ENCODE measurements at places on chromosomes 5 and 9.

- DNase-seq = no peak
Measured at GRCh38 chr9:90020276-90020871, 415.6 kb downstream of the GADD45G start.

- DNase-seq = no peak
Measured at GRCh38 chr5:159331093-159331973, 1.0 kb upstream of the IL12B start.

DNA sequence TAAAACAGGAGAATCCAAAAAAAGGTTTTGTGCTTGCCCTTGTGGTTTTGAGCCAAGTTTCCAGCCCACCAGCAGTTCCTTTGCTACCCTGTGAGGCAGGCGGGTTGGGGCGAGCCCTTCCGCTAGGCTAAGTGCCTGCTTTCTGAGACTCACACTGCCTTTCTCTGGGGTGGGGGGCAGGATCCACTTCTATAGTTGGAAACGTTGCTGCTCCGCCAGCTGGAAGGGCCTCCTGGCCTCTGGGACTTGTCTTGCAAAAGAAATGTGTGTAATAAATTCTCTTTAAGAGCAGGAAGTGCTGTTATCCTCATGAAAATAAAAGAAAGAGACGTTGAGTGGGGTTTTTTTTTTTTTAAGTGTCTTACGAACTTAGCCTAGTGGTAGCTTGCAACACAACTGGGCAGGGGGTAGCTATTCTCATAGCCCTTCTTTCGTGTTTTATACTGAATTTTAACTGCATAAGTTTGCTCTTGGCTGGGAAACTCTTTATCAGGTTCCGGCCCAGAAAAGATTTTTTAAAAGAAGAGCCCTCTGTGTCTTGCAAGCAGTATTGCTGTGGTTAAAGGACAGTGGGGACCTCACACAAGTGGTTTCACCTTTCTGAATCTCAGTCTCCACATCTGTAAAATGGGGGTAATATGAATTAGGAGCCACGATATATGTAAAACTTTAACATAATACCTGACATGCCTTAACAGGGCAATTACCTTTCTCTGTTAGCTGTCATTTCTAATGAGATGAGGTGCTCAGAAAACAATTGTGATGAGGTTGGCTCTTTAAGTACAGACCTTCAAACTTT lies 19.8 kb downstream of the JADE2 start:
- DNase-seq = no peak

- no peak for DNase-seq
Measured at GRCh38 chr5:67338421-67338820, 141.8 kb upstream of the CD180 start.

DNA sequence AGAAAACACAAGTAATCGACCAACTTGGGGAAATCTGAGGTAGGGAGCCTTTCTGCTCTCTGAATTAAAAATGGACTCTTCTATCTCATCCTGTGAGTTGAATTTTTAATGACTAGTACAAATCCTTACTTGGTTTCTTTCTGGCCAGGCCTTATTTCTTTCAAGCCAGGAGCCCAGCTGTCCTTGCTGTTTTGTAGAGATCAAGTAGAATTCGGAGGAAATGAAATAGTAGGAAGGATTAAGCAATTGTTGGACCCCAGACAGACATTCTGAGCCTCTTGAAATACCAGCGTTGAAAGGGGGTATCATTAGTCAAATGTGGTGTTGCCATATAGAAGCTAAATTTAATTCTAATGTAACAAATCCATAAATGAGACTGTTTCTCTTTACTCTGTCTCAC lies 53.7 kb upstream of the SMIM15 start:
- no peak for DNase-seq

DNA sequence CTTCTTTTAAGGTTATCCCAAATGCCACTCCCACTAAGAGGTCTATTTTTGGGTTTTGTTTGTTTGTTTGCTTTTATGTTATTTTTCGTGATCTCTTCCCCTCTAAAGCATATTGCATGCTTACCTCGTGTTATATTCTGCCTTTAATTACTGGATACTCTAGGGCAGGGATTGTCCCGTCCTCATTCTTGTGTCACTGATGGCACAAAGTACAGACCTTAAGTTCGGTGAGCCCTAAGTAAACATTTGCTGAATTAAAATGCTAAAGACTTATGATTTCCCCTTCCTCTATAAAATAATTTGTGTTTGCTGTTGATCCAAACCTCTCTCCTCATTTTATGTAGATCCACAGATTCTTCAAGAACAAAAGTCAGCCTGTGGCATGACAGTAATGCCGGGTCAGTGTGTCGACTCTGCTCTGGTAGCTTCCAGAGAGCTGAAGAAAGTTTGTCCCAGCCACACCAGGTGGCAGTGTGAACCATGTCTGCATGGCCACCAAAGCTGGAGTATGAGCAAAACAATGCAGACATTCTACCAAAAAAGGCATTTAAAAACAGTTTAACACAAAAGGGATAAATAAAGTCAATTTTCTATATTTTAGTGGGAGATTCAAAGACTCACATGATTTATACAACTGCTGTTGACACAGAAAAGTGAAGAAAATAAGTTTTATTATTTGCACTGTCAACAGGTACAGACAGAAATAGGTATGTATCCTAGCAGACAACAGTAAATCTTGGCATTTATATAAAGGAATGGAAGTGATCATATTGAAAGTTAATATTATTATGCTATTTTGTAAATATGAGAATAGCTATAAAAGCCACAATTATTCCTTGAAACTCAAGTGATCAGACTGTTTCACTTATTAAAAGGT lies 17.9 kb upstream of the POC5 start:
- DNase-seq = no peak

- DNase-seq = peak; percentile 64
Measured at GRCh38 chr9:114487607-114488300, 17.5 kb downstream of the WHRN start.

DNA sequence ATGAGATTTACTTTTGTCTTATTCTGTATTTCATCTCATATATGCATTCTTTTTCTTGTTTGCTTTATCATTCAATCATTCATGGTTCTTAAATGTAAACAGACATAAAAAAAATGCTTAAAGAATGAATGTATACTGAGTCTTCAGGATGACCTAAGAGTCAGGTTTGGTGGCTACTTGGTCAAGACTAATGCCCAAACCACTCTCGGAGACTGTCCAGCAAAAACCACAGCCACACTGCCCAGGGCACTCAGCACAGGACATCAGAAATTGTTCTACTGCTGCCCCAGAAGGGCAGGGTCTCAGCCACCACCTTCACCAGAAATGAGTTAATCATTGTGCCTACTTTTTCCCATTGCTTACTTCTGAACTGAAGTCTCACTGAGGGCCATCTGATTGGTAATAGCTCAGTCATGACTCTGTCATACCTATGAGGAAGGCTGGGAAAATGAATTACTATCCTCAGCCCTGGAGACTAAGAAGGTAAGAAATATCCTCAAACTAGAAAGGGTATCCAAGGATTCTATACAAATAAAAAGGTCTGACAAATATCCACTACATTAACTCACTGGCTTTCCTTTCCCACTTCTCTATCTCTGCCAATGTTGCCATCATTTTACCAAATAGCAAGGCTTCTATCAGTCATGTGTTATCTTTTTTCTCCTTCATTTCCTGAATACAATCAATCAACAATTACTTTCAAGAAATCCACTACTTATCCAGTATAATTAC lies 236.1 kb downstream of the CETN3 start:
- no peak for DNase-seq

- DNase-seq = no peak
Measured at GRCh38 chr5:40547557-40547956, 132.2 kb upstream of the PTGER4 start.

- DNase-seq = peak; percentile 82
Measured at GRCh38 chr9:90921104-90921503, 119.5 kb downstream of the SYK start.
